ENCODE measurements at places on chromosomes 3 and 15. TPM values are rescaled to one million over a fixed set of nuclear protein-coding genes. Genes with fewer than 3 reads are reported as not detected.

The RTF1 gene
- 29.6 TPM for total RNA-seq

The CD96 gene
- 0.59 TPM for total RNA-seq

The MUC13 gene
- total RNA-seq, result not detected

The GOLGA8T gene
- 1.1 TPM for total RNA-seq

The ALPK3 gene
- total RNA-seq, result 5.8 TPM

The MLF1 gene
- total RNA-seq, result 42.9 TPM

The CLSTN2 gene
- total RNA-seq, result 44.5 TPM

The STRA6 gene
- 69.0 TPM for total RNA-seq

The TUSC7 gene
- total RNA-seq, result not detected

The RFTN1 gene
- 15.6 TPM for total RNA-seq

The GOLGA6L9 gene
- total RNA-seq, result 4.3 TPM

The TGM5 gene
- not detected for total RNA-seq

The GNAT1 gene
- not detected for total RNA-seq

The ZNF860 gene
- total RNA-seq, result 1.0 TPM

The SPATA12 gene
- total RNA-seq, result not detected

The DTX3L gene
- 12.8 TPM for total RNA-seq

- H3K36me3 ChIP-seq, result no peaks in the 10 kb centered on the region
- no peak for DNase-seq
- no peaks in the 10 kb centered on the region for H3K4me1 ChIP-seq
- H3K27ac ChIP-seq, result no peak overlapping the region
- no peaks in the 10 kb centered on the region for H3K27me3 ChIP-seq
Observed at GRCh38 chr15:39777496-39777895, 5.1 kb downstream of the FSIP1 start.

DNA sequence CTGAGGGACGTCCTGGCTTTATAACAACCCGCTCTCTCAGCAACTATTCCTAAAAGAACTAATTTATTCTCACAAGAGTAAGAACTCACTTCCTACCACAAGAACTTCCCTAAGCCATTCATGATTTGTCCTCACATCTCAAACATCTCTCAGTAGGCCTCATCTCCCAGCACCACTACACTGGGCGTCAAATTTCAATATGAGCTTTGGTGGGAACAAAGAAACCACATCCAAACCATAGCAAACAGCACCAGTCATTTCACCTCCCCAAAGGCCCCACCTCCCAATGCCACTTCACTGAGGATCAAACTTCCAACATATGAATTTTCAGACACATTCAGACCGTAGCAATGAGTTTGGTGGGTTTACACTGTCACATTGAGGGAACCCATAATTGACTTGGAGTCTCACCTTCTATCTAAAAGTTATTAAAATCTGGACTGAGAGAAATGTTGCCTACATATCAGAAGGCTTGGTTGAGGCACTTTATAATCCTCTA lies 116.4 kb upstream of the AGBL1 start:
- H3K36me3 ChIP-seq, result no peaks in the 10 kb centered on the region
- DNase-seq, result no peak
- H3K27ac ChIP-seq, result no peak overlapping the region

DNA sequence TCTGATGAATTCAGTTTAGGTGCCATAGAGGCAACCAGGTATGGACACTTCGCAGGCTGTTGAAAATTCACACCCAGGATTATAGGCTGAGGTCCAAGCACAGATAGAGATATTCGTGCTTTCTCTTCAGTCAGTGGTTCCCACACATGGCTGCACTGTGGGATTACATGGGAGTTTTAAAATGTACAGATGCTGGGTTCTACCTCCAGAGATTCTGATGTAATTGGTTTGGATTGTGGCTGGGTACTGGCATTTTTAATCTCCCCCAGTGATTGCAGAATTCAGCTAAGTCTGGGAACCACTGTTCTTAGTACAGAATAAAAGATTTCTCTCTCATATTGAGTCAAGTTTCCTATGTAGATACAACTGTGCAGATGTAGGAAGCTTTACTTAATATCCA lies 91.6 kb downstream of the FOXB1 start:
- H3K4me1 ChIP-seq, result peaks cover 3% of the 10 kb centered on the region
- H3K27me3 ChIP-seq, result peaks cover 2% of the 10 kb centered on the region
- no peaks in the 10 kb centered on the region for H3K36me3 ChIP-seq
- no peak for DNase-seq
- H3K4me3 ChIP-seq, result no peak overlapping the region

- peaks cover 11% of the 10 kb centered on the region for H3K4me1 ChIP-seq
- no peak overlapping the region for H3K27ac ChIP-seq
- no peaks in the 10 kb centered on the region for H3K27me3 ChIP-seq
- no peak for DNase-seq
- H3K4me3 ChIP-seq, result no peak overlapping the region
Observed at GRCh38 chr3:150239766-150240165, 168.3 kb upstream of the TSC22D2 start.

GRCh38 chr3:189204937-189205336 lies 33.2 kb downstream of the TPRG1 start:
- DNase-seq, result no peak
- H3K4me3 ChIP-seq, result no peak overlapping the region
- H3K36me3 ChIP-seq, result no peaks in the 10 kb centered on the region
- H3K27ac ChIP-seq, result no peak overlapping the region
- H3K27me3 ChIP-seq, result peaks cover 3% of the 10 kb centered on the region

- H3K27ac ChIP-seq, result no peak overlapping the region
- no peaks in the 10 kb centered on the region for H3K27me3 ChIP-seq
- no peak for DNase-seq
- H3K4me3 ChIP-seq, result no peak overlapping the region
- no peaks in the 10 kb centered on the region for H3K36me3 ChIP-seq
Observed at GRCh38 chr3:1954632-1955031, 144.0 kb upstream of the CNTN4 start.

GRCh38 chr15:80856809-80857377 lies 77.7 kb downstream of the CEMIP start:
- H3K27me3 ChIP-seq, result no peaks in the 10 kb centered on the region
- H3K36me3 ChIP-seq, result no peaks in the 10 kb centered on the region
- DNase-seq, result no peak
- H3K4me3 ChIP-seq, result no peak overlapping the region
- peaks cover 29% of the 10 kb centered on the region for H3K4me1 ChIP-seq

GRCh38 chr3:194396859-194397756 lies 2.0 kb downstream of the GP5 start:
- H3K4me1 ChIP-seq, result peaks cover 36% of the 10 kb centered on the region
- H3K27me3 ChIP-seq, result peaks cover 44% of the 10 kb centered on the region
- H3K36me3 ChIP-seq, result no peaks in the 10 kb centered on the region
- DNase-seq, result no peak
- H3K27ac ChIP-seq, result no peak overlapping the region

DNA sequence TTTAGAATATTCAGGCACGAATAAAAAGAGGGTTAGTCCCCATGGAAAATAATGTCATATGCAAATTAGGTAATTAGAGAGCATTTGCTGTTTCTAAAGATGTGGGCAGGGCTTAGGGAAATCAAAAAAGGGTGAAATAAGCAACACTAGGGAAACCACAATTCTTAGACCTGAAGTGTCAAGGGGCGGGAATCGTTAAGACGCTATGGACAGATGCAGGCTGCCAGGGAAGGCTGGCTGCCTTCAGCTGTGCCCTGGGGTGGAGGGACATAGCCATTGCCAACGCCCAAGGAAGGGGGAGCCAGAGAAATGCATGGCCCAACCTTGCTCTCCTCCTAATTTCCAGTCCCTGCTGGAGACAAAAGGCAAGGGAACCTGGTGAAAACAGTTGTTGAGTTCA lies 141.7 kb upstream of the PROK2 start:
- H3K4me3 ChIP-seq, result no peak overlapping the region
- H3K27ac ChIP-seq, result no peak overlapping the region
- no peak for DNase-seq
- H3K4me1 ChIP-seq, result peaks cover 13% of the 10 kb centered on the region
- no peaks in the 10 kb centered on the region for H3K27me3 ChIP-seq
- H3K36me3 ChIP-seq, result no peaks in the 10 kb centered on the region

DNA sequence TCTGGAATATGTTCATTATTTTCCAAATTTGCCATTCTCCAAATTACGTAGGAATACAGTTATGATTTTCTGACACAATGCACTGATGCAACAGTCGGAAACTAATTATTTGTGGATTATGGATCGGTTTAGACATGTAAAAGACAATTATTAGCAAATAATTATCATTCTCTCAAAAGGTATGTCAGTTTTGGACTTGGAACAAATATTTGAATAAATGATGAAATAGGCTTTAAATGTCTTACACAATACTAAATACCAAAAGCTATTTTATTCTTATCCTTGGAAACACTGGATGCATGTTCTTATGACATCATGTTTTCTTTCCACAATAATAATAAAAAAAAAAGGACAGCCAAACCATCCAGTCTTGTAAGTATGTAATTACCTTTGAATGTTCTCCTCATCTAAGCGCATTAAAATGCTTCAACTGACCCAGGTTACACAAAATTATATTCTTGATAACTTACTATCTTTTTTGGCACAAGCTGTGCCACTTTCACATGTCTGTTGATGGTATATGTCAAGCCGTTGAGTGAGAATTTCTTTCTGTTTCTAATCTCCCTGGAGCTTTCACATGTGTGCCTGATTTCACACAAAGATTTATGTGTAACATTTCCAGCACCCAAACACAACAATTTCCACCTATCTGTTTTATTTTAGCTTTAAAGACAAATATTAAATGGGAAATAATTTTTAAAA lies 238.5 kb upstream of the ZNF385D start:
- DNase-seq, result no peak
- H3K36me3 ChIP-seq, result no peaks in the 10 kb centered on the region
- H3K27ac ChIP-seq, result no peak overlapping the region
- no peaks in the 10 kb centered on the region for H3K4me1 ChIP-seq
- no peak overlapping the region for H3K4me3 ChIP-seq

- no peak overlapping the region for H3K4me3 ChIP-seq
- no peak overlapping the region for H3K27ac ChIP-seq
- no peaks in the 10 kb centered on the region for H3K36me3 ChIP-seq
Observed at GRCh38 chr3:149274220-149274619, 52.6 kb upstream of the CP start.

- H3K36me3 ChIP-seq, result no peaks in the 10 kb centered on the region
- H3K27ac ChIP-seq, result no peak overlapping the region
- H3K4me3 ChIP-seq, result no peak overlapping the region
- H3K27me3 ChIP-seq, result no peaks in the 10 kb centered on the region
- DNase-seq, result no peak
Observed at GRCh38 chr15:67501177-67501835, 19.6 kb upstream of the C15orf61 start.

- no peak overlapping the region for H3K27ac ChIP-seq
- peaks cover 6% of the 10 kb centered on the region for H3K4me1 ChIP-seq
- H3K4me3 ChIP-seq, result no peak overlapping the region
- DNase-seq, result no peak
- H3K27me3 ChIP-seq, result no peaks in the 10 kb centered on the region
Observed at GRCh38 chr3:112394003-112394640, 61.2 kb downstream of the CD200 start.

GRCh38 chr3:177145381-177145780 lies 51.9 kb downstream of the TBL1XR1 start:
- no peak for DNase-seq
- H3K4me1 ChIP-seq, result no peaks in the 10 kb centered on the region
- H3K27ac ChIP-seq, result no peak overlapping the region
- H3K27me3 ChIP-seq, result no peaks in the 10 kb centered on the region
- no peak overlapping the region for H3K4me3 ChIP-seq

- no peaks in the 10 kb centered on the region for H3K27me3 ChIP-seq
- H3K36me3 ChIP-seq, result no peaks in the 10 kb centered on the region
- no peaks in the 10 kb centered on the region for H3K4me1 ChIP-seq
- H3K4me3 ChIP-seq, result no peak overlapping the region
Observed at GRCh38 chr15:33284336-33284735, 26.4 kb upstream of the RYR3 start.

- DNase-seq, result peak; percentile 19
- H3K27me3 ChIP-seq, result no peaks in the 10 kb centered on the region
- no peak overlapping the region for H3K4me3 ChIP-seq
- no peak overlapping the region for H3K27ac ChIP-seq
- no peaks in the 10 kb centered on the region for H3K36me3 ChIP-seq
Observed at GRCh38 chr15:35697549-35698299, 151.8 kb upstream of the DPH6 start.

DNA sequence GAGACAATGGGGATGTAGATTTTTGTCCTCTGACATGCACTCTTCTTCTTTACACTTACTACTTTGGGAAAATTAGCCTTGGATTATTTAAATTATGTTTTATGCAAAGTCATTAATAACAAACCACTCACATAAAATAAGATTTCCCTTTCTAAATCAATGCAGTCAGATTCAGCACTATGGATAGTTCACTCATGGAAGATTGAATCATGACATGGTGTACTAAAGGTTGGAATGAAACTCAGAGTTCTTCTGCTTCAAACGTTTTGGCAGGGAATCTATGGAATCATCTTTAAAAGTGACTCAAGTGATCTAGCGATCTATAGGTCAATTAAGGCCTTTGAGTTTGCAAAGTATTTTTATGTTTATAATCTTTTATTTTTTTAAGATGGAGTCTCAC lies 154.3 kb downstream of the KCNMB2 start:
- no peaks in the 10 kb centered on the region for H3K27me3 ChIP-seq
- H3K4me3 ChIP-seq, result no peak overlapping the region
- H3K27ac ChIP-seq, result no peak overlapping the region
- no peaks in the 10 kb centered on the region for H3K4me1 ChIP-seq
- DNase-seq, result no peak
- H3K36me3 ChIP-seq, result no peaks in the 10 kb centered on the region

DNA sequence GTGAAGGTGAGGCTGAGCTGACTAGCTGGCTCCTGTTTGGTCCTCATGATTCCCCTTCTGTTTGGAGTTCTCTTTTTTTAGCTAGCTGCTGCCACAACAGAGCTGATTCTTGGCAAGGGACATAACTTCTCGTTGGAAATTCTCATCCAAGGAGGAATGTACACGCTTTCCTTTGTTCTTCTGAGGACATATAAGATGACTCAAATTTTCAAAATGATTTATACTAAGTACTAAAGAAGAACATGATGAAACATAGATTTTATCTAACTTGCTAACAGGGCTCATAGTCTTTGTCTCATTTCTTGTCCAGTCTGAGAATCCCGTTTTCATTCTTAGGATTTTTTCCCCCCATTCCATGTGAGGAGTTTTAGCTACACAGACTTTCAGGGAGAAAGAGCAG lies 2.9 kb upstream of the TFG start:
- H3K36me3 ChIP-seq, result no peaks in the 10 kb centered on the region
- no peak overlapping the region for H3K4me3 ChIP-seq
- peaks cover 22% of the 10 kb centered on the region for H3K27me3 ChIP-seq
- no peak for DNase-seq
- no peak overlapping the region for H3K27ac ChIP-seq
- H3K4me1 ChIP-seq, result peaks cover 9% of the 10 kb centered on the region

GRCh38 chr3:43400167-43400566 lies 113.8 kb downstream of the SNRK start:
- H3K4me1 ChIP-seq, result no peaks in the 10 kb centered on the region
- no peak overlapping the region for H3K27ac ChIP-seq
- H3K36me3 ChIP-seq, result no peaks in the 10 kb centered on the region
- no peak for DNase-seq

DNA sequence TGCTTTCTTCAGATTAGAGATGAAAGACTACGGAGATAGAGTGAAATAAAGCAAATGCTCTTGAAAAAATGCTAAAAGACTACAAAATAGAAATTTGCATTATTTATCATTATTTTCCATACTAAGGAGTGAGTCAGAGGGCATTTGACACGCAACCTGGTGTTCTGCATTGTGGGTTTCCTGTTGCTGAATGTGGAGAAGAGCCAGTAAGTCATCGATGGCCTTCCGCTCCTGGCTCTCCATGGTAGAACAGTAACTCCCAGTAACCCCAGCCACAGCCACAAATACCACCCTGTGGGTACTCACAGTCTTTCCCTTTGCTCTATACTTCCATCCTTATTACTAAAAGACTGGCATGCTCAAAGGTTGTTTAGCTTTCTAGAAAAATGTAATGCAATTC lies 61.5 kb downstream of the CGGBP1 start:
- no peak for DNase-seq
- H3K36me3 ChIP-seq, result no peaks in the 10 kb centered on the region
- no peak overlapping the region for H3K27ac ChIP-seq
- H3K4me3 ChIP-seq, result no peak overlapping the region
